Endodermal cell (in vitro differentiated cells): ENCODE measurements at places on chromosomes 2 and 18.
A peak's percentile ranks its signal among the peaks of the same experiment; 100 is the strongest.

DNA sequence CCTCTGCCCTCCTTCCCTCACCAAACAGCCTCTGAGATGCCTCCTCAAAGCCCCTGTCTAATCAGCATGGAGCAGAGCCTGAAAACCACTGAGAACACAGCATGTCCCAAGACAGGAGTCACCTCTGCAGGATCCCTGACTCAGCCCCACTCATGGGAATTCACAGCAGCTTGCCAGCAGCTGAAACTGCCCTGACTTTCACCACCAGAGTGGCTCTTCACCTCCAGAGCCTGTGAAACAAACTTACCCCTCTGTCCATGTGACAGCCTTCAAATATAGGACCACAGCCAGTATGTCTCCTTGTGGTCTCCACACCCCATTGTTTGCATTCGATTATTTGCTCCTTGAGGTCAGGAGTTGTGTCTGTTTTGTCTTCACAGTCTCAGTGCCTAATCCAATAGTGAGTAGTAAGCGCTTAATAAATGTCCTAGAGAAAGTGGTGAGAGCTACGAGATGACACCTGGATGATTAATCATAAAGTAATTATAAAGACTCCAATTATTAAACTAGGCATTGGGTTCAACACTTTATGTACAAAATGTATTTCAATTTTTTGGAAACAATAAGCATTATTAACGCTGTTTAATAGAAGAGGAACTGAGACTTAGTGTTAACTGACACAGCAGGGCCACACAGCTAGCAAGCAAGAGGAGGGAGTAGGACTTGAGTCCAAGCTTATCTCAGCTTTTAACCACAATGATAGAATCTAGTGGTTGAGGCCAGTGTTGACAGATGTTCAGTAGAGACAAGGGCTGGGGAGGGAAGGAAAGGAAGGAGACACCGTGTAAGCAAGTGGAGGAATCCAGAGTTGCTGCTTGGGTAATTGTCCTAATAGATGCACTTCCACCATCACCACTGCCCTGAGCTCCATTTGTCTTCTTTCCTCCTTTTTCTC, 358.7 kb upstream of the TNP1 start:
- no peak for DNase-seq

GRCh38 chr18:76230791-76231190, 264.3 kb downstream of the ZNF516 start:
- no peak for DNase-seq

GRCh38 chr2:148447877-148448276, 196.7 kb upstream of the EPC2 start:
- no peak for DNase-seq

GRCh38 chr2:64234150-64234549, 89.9 kb upstream of the PELI1 start:
- no peak for DNase-seq

DNA sequence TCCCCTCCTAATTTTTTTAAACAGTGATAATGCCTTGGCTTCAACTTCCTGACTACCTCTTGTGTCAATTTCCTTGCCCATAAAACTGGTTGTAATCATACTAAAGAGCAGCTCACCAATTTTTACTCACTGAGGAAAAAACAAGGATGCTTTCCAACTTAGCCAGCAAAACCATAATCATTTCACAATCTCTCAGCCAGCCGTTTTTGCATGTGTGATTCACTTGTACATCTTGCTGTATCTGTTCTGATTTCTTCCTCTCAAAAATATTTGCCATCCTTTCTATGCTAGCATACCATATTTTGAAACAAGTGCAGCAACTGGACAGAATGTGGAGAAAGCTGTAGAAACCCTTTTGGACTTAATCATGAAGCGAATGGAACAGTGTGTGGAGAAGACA, 60.7 kb downstream of the RAB27B start:
- DNase-seq = no peak

DNA sequence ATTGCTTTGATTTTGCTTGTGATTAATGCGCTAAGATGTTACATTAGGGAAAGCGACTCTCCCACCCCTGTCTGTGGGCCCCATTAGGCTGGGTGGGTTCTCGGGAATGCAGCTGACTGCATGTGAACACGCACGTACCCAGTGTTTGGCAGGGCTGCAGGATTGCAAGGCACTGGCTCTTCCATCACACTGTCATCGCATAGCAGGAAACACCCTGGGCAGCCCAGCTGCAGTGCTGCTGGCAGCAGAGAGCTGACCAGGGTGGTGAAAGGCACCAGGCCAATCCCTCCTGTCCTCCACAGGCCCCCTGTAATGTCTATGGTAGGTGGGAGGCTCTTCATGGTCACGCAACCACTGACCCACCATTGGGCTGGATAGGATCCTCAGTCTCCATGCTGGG, 34.4 kb upstream of the FZD7 start:
- no peak for DNase-seq

DNA sequence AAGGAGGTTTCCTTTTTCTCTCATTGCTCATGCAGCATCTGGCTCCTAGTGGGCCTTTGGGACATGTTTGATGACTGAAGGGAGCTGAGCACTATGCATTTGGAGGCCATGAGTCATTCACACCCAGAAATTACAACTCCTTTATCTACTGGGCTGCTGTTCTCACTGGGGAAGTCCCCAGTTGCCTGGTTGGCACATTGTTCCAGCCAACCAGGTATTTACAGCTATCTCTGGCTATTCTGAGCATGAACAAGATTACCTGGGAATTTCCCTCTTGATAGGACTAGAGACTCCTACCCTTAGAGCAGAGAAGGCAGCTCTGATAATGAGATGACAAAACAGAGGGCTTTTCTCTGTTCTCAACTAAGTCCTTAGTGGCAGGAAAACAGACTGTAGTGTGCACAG, 206.5 kb downstream of the SETBP1 start:
- DNase-seq = peak; percentile 79
